ENCODE measurements at places on chromosomes 3 and 15.

DNA sequence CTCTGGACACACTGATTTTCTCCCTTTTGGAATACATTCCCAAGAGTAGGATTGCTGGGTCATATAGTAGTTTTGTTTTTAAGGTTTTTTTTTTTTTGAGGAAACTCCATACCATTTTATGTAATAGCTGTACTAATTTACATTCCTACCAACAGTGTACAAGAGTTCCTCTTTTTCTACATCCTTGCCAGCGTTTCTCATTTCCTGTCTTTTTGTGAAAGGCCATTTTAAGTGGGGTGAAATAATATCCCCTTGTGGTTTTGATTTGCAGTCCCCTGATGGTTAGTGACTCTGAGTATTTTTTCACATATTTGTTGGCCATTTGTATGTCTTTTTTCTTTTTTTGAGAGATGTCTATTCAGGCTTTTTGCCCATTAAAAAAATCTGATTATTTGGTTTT is 1205.5 kb downstream of the ROBO1 start:
- no peak for DNase-seq

DNA sequence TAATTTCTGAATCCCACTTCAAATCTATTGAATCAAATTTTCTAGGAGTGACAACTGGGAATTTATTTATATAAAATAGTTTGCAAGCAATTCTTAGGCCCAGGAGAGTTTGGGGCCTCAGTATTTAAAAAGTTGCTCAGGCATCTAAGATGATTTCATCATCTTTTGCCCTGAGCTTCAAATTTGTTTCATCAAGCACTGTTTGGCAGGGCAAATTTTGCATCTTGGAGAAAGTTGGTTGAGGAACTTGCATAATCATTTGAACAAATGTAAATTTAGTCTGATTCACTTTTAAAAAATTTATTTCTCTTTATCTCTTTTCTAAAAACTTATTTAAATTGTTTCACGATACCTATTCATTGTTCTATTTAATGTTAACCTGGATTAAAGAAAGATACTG is 702.8 kb downstream of the SI start:
- peak; percentile 7 for DNase-seq

GRCh38 chr15:50613600-50613999 is 67.1 kb upstream of the USP50 start:
- no peak for DNase-seq

GRCh38 chr3:14852717-14853116 is 34.0 kb downstream of the FGD5 start:
- DNase-seq = no peak

DNA sequence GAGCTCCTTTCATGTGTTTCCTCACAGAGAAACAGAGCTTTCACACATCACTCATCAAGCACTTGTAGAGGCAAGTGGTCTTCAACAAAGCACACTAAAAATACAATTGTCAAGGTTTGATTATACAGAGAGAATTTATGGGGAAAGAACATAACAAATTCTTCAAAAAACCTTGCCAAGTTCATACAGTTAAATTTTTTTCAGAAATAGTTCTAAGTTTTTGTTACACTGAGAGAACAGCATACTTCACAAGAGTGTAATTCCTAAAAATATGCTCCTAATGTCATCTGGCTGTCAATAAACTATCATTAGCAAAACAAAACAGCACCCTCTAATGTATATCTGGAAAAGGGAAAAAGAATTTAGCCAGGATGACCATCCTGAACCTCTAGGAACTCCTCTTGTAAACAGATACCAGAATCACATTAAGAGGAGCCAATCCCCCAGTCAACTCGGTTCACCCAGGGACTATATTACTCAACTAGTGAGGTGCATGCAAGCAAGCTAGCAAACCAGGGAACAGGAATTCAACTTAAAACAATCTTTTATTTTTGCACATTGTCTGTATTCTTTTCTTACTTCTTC is 63.3 kb downstream of the RAD18 start:
- no peak for DNase-seq

DNA sequence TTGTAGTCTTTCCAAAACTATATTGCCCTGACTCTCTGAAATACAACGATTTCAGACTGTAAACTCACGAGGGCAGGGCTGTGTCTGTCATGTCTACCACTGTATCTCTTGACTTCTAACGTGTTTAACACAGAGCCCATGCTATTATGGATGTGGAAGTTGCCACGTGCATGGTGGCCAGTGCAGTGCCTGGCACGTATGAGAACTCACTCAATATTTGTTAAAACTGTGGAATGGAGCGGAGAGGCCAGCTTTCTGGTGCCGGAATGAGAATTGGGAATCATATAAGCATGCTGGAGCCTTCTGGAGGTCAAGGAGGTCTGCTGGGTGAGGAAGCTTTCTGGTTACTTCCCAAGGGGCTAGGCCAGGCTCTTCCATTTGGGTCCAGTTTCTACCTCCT is 220.6 kb upstream of the LYSMD4 start:
- DNase-seq = no peak

DNA sequence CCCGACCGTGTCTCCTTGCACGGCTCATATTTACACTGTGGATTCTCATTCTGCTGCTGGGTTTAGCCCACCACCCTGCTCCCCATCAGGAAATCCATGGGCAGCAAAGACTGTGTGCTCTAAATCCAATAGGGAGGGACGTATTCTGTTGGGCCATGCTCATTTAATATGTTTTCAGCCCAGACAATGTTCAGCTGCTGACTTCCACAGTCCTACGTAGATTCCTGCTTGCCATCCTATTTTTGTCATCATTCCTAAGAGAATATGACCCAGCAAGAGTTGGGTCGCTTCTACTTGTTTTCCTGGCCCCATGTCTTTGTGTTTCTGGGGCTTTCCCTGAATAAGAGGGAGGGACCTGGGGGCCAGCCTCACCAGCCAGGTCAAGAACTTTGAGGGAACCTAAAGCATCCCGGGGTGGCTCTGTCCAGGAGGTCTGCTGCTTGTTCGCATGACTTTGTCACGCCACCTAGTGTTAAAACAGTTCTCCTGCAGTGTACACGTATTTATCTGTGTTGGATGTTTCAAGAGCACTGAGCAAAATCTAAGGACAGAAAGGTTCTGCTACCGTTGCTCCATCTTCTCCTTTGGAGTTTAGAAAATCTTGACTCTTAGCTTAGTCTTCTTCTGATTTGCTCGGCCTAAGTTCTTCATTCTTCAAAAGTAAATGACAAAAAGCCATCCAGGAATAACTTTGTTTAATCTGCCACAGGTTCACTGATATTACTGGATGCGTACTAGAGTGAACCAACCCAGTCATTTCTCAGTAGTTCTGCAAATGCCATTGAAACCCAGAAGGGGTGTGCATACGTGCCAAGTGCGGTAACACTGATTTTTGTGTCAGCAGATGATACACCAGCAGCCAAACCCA is 79.8 kb upstream of the NR2E3 start:
- DNase-seq = no peak

GRCh38 chr3:22236490-22237270 is 485.7 kb upstream of the ZNF385D start:
- DNase-seq = no peak

DNA sequence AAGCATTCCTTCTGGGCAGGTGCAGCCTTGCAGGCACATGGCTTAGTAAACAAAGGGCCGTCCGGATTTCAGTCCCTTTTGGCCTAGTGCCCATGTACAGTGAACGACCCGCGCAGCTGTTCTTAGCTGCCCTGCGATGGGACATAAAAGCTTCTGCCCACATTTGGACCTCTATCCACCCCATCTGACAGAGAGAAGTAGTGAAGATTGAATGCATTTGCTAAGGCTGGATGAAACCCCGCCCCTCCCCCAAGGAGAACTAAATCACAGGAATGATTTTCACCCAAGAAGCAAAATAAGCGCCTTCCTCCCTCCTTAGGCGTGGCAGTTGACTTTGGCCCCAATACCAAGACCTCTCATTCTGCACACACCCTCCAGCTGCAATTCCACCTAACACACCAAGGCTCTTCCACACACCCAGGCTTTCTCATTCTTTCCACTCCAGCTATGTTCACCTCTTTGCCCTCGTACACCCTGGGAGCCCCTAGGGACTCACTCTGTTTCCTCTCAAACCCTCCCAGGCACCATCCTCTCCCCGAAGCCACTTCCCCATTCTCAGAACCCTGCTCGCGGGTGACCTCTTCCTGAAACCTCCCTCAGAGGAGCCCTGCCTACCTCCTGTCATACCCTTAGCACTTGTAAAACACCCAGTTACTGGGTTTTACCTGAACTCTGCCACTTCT is 14.1 kb upstream of the HRH1 start:
- DNase-seq = no peak

DNA sequence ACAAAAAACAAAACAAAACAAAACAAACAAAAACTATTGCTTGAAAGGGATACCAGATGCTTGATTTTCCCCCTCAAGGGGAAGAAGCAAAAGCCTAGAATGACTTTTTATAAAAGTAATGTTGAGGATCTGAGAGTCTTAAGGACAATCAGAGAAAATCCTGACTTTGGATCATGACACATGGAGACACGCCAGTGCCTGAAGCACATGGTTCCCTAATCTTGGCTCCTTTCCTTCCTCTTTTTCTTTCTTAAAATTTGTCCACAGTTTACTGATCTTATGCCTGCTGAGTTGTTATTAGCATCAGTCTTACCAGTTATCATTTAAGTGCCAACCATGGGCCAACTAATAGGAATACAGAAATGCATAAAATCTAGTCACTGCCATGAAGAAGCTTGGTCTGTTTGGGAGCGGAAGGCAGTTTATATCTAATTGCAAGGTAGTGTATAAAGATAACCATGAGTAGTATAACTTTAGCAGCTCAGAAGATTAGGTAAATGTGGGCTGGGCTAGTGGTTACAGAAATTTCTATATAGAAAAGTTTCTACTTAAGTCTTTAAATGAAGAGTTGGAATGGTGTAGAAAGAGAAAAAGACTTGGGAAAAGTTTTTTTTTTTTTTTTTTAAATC is 6.9 kb downstream of the GLCE start:
- DNase-seq = no peak

- DNase-seq = no peak
These were observed 183.0 kb upstream of the THBS1 start for GRCh38 chr15:39397883-39398282.

All from skeletal muscle cell (primary cell).